Activated CD4-positive, alpha-beta T cell treated with anti-CD3 and anti-CD28 coated beads, Interleukin-2, amount 50 U/mL, for 48 hours (primary cell): ENCODE measurements at places on chromosomes 2 and 18.

DNA sequence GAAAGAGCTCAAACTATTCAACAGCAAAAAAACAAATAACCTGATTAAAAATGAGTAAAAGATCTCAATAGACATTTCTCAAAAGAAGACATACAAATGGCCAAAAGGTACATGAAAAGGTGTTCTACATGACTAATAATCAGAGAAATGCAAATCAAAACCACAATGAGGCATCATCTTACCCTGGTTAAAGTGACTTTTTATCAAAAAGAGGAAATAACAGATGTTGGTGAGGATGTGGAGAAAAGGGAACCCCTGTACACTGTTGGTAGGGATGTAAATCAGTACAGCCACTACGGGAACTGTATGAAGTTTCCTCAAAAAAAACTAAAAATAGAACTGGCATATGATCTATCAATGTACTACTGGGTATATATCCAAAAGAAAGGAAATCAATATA lies 39.8 kb upstream of the TMEM163 start:
- DNase-seq, result no peak

- no peak for DNase-seq
Measured at GRCh38 chr18:3444954-3445353, 5.0 kb upstream of the TGIF1 start.

DNA sequence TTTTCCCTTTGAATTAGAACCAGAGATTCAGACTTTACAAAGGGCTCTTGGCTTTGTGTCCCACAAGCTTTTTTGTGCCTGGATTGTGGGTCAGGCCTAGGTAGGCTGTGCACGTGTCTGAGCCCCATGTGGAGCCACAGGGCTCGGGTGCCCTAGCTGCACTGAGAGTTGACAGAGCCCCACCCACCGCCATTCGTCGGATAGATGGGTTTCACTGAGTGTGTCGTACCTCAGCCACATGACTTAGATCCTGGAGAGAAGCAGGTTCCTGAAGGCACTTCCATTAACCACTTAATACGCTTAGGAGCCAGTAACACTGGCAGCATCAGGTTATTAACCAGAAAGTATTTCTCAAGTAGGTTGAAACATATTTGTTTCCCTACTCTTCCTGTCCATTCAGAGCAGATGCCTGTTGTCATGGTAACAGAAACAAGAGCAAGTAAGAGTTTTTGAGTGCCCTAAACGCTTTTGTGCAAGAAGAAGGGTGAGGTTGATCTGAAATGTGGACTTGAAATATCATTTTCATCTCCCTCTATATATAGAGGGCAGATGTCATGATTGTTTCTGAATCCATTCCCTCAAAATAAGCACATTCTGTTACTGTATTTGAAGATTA lies 30.0 kb downstream of the ADCYAP1 start:
- no peak for DNase-seq

DNA sequence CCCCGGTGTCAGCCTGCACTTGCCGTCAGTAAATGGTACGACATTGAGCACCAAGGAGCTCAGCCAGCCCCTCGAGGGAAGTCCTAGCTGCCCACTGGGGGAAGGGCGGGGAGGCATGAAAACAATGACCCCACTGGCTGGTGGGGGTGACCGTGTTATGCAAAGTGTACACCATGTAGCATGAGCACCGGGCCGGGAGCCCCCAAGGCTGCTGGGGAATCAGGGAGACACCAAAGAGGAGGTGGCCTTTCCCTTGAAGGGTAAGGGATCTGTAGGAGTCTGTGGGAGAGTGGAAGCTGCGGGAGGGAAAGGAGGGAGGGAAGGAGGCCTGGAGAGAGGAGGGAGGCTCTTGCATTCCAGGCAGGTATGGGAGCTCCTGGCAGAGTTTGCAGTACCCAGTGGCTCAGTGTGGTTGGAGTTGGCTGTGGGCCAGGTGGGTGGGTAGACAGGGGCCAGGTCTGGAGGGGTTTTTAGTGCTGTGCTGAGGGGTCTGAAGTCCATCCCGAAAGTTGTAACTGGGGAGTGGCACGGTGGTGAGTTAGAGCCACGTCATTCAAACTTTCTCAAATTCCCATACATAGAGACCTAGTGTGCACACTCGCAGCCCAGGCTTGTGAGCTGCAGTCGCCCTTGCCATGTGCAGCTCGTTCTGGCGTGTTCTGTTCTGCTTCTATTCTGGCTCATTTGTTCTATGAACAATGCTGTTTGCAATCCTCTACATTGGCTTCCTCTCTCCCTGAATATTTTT lies 22.4 kb downstream of the RRM2 start:
- DNase-seq, result no peak

- no peak for DNase-seq
Measured at GRCh38 chr18:74278058-74278457, 13.7 kb downstream of the CYB5A start.

GRCh38 chr2:70431716-70432347 lies 121.8 kb downstream of the TGFA start:
- DNase-seq, result no peak

- DNase-seq, result no peak
Measured at GRCh38 chr2:170141865-170142264, 36.1 kb upstream of the MYO3B start.

GRCh38 chr2:161876416-161876815 lies 197.6 kb downstream of the DPP4 start:
- no peak for DNase-seq

DNA sequence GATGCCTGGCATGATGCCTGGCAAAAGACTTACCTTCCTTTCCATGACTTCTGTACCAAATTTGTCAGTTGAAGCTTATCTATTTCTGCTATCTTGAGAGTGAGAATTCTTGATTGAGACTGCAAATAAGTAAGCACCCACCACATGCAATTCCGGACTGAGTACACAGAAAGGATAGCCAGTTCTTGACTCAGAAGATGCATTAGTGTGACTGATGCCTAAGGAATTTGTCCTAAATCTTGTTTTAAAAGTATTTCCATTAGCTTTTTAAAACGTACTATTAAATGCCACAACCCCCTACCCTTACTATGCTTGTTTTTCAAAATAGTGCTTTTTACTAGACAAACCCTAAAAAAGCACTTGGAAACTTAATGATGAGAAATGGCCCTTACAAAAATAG lies 545 bp downstream of the MPP4 start:
- no peak for DNase-seq

- no peak for DNase-seq
Measured at GRCh38 chr2:61633250-61633649, 95.1 kb upstream of the XPO1 start.

DNA sequence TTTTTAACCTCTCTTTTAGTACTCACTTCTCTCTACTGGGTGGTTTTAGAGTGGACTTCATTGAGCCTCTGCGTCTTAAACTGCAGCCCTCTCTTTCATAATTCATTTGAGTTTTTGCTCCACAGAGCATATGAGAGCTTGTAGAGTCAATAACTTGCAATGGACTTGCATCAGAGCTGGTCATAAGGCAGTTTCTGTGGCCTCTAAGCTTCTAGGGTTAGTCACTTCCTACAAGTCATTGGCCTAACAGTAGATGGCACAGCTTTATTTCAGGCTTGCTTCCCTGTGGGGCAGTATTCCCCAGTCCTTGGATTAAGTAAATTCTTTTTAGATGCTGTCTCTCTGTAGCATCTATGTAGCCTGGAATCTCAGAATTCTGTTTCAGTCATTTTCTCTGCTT lies 1435.7 kb downstream of the LRP1B start:
- DNase-seq, result no peak

DNA sequence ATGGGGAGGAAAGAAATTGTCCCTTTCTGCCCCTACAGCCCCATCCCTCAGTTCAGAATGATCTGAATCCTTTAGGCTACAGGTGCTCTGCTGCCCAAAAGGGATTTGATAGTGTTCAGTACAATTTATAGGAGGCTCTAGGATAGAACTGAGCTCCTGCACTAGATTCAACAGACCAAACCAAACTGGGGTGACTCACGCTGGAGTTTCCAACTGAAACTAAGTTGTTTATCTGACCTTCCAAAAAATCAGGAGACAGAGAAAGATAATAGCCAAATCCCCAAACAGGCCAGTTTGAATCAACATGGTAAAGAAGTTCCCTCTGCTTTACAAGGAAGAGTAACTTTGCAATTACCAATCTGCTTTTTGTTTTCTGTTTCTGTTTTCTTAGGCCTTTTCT lies 72.7 kb upstream of the MBOAT2 start:
- no peak for DNase-seq

DNA sequence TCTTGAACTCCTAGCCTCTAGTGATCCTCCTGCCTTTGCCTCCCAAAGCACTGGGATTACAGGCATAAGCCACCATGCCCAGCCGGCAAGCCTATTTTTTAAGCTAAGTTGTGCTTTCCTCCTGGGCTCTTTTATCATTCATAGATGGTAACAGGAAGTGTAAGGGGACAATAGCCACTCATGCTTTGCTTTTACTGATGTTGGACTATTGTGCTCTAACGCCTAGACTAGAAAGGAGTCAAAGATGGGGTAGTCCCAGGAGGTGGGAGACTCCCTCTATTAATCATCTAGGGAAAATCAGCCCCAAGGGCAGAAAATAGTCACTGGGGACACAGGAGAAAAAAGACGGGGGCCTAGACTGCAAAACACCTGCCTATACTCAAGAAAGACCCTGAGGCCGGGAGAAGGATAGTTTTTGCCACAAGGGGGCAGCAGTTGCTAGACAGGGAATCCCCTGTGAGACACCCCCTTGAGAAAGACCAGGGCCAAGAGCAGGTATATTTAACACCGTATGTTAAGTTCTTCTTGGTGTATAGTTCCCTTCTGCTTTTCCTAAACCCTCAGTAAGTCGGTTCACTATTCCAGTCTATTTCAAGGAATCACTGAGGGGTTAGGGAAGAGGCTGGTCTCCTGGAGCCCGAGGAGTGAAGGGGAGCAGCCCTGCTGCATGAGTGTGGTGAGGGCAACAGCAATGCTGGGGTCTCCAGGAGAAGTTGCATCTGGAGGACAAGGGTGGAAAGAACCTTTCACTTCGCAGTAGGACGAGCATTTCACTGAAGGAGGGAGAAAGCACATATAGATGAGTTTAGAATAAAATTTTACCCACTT lies 2.1 kb upstream of the CXCR1 start:
- peak; percentile 76 for DNase-seq

GRCh38 chr2:207530160-207531031 lies 634 bp downstream of the CREB1 start:
- DNase-seq, result peak; percentile 41

- DNase-seq, result no peak
Measured at GRCh38 chr2:79887747-79888374, 375.0 kb downstream of the CTNNA2 start.

- DNase-seq, result peak; percentile 47
Measured at GRCh38 chr18:59249199-59249774, 24.0 kb downstream of the RAX start.

- DNase-seq, result peak; percentile 52
Measured at GRCh38 chr2:240060977-240061591, 7.8 kb upstream of the OR6B3 start.

GRCh38 chr2:229725716-229726574 lies 11.6 kb upstream of the DNER start:
- DNase-seq, result no peak

GRCh38 chr18:58347135-58347534 lies 281.8 kb downstream of the ALPK2 start:
- no peak for DNase-seq

DNA sequence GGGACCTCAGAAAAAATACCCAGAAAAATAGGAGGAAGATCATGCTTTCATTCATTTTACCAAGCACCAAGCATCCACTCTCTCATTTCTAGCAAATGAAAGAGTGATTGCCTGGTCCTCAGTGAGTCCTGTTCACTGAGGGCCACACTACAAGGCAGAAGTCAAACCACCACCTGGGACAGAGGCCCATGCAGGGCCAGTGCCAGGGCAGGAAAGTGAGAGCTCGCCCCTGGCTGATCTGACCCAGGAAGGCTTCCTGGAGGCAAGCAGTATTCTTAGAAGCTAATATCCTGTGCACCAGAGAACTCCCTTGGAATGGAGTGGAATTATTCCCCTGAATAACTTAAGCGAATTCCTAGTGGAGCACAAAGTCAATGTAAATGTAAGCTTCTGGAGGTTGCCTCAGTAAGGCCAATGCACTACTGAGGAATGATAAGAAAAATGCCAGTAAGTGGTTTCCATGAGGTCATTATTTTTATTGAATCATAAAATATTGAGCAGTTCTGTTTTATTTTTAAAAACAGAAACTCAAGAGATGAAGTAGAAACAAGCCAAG lies 191.6 kb upstream of the ID2 start:
- no peak for DNase-seq

GRCh38 chr2:115635430-115635829 lies 1193.0 kb downstream of the DPP10 start:
- no peak for DNase-seq

DNA sequence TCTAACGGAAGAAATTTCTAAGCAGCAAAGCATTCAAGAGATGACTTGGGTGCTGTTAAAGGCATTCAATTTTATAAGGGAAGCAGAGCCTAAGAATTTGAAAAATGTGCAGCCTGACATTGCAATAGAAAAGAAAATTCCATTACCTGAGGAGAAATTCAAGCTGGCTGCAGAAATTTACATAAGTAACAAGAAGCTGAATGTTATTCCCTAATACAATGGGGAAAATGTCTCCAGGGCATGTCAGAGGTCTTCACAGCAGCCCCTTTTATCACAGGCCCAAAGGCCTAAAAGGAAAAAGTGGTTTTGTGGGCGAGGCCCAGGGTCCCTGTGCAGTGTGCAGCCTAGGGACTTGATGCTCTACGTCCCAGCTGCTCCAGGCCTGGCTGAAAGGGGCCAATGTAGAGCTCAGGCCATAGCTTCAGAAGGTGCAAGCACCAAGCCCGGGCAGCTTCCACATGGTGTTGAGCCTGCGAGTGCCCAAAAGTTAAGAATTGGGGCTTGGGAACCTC lies 306.7 kb downstream of the RDH14 start:
- DNase-seq, result no peak

GRCh38 chr2:64643838-64644457 lies 9.8 kb downstream of the SERTAD2 start:
- DNase-seq, result no peak

- no peak for DNase-seq
Measured at GRCh38 chr2:238418196-238418998, 8.3 kb upstream of the ASB1 start.

DNA sequence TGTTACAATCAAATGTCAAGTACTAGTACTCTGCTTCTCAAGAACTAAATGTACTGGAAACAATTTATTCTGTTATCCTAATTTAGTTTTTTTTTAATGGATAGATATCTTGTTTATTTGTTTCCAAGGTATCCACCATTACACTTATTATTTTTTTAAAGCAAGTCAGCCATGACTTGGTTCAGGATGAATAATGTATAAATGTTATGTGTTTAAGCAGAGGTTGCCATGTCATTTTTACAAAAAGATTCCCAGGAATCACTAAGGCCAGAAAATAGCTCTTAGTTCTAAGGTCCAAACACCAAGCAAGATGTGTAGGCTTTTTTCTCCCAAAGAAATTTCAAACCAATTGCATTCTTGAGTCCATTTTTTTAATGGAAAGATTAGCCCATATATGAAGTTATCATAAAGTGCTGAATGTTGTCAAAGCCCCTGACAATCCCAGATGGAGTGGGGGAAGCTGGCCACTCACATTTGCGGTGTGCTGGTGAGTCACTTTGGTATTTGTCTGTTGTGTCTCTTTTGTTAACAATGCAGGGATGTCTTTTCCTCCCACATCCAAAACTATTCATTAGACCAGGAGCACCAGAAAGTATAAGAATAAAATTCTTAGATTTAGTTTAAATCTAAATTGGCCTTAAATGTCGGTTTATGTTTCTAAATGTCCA lies 158.9 kb downstream of the COL6A3 start:
- no peak for DNase-seq
